ENCODE measurements at places on chromosomes 11 and 22. TPM values are rescaled to one million over a fixed set of nuclear protein-coding genes. Genes with fewer than 3 reads are reported as not detected.

DNA sequence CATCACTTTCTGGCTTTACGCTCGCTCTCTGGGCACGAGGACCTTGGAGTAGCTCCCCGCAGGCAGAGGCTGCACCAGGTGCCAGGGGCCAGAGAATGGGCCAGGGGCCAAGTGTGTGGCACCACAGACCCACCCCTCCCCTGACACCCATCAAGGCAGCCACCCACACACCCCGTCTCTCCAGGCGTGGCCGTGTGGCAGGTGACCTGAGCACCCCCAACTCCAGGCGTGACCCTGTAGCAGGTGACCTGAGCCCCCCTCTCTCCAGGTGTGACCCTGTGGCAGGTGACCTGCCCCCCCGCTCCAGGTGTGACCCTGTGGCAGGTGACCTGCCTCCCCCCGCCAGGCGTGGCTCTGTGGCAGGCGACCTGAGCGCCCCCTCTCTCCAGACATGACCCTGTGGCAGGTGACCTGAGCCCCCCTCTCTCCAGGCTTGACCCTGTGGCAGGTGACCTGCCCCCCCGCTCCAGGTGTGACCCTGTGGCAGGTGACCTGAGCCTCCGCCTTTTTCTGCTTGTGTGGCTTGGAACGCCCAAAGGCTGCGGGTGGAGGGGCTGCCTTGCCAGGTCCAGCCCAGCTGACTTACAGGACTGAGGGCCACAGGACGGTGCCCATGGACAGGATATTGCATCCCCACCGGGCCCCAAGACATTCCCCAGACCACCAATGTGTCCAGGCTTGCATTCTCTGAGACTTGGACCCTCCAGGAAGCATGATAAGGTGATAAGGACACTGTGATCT lies 667.2 kb downstream of the BRD1 start:
- H3K36me3 ChIP-seq, result no peaks in the 10 kb centered on the region
- H3K27ac ChIP-seq, result no peak overlapping the region
- DNase-seq, result no peak
- H3K4me3 ChIP-seq, result no peak overlapping the region

- no peaks in the 10 kb centered on the region for H3K36me3 ChIP-seq
- no peak overlapping the region for H3K4me3 ChIP-seq
- H3K27me3 ChIP-seq, result peaks cover 19% of the 10 kb centered on the region
- no peak for DNase-seq
Observed at GRCh38 chr11:36009473-36009872, 65.6 kb downstream of the LDLRAD3 start.

Gene C22orf42
- not detected for total RNA-seq

Gene PTDSS2
- total RNA-seq, result 21.7 TPM

Gene MPST
- total RNA-seq, result 133 TPM

Gene SNX32
- total RNA-seq, result 0.09 TPM

Gene RAB38
- 0.13 TPM for total RNA-seq

- no peak overlapping the region for H3K27ac ChIP-seq
- no peaks in the 10 kb centered on the region for H3K27me3 ChIP-seq
- 0 out of 3 replicates have a peak, but pooled peaks cover 2% of the 10 kb centered on the region for H3K36me3 ChIP-seq
- H3K4me1 ChIP-seq, result peaks cover 11% of the 10 kb centered on the region
- H3K4me3 ChIP-seq, result no peak overlapping the region
Observed at GRCh38 chr11:9253086-9253485, 12.1 kb downstream of the DENND5A start.

Gene TAGLN
- 93.7 TPM for total RNA-seq

GRCh38 chr11:68335683-68336082 lies 23.3 kb downstream of the LRP5 start:
- H3K27me3 ChIP-seq, result no peaks in the 10 kb centered on the region
- DNase-seq, result no peak
- H3K4me3 ChIP-seq, result no peak overlapping the region
- H3K36me3 ChIP-seq, result peaks cover 8% of the 10 kb centered on the region

Gene ASCC2
- total RNA-seq, result 26.3 TPM

GRCh38 chr22:35726933-35727332 lies 9.3 kb downstream of the APOL5 start:
- no peak for DNase-seq
- H3K27me3 ChIP-seq, result peaks cover 11% of the 10 kb centered on the region
- no peak overlapping the region for H3K4me3 ChIP-seq
- H3K4me1 ChIP-seq, result no peaks in the 10 kb centered on the region
- H3K36me3 ChIP-seq, result no peaks in the 10 kb centered on the region

- peaks cover 26% of the 10 kb centered on the region for H3K27me3 ChIP-seq
- H3K4me1 ChIP-seq, result no peaks in the 10 kb centered on the region
- DNase-seq, result no peak
- H3K36me3 ChIP-seq, result no peaks in the 10 kb centered on the region
- no peak overlapping the region for H3K27ac ChIP-seq
Observed at GRCh38 chr11:32255841-32256240, 165.0 kb downstream of the RCN1 start.

- H3K27ac ChIP-seq, result no peak overlapping the region
- no peaks in the 10 kb centered on the region for H3K4me1 ChIP-seq
- H3K4me3 ChIP-seq, result no peak overlapping the region
- DNase-seq, result no peak
- H3K27me3 ChIP-seq, result no peaks in the 10 kb centered on the region
Observed at GRCh38 chr11:132111838-132112237, 741.4 kb downstream of the NTM start.

GRCh38 chr11:75577207-75577606 lies 15.2 kb downstream of the SERPINH1 start:
- H3K4me3 ChIP-seq, result no peak overlapping the region
- peaks cover 3% of the 10 kb centered on the region for H3K36me3 ChIP-seq

DNA sequence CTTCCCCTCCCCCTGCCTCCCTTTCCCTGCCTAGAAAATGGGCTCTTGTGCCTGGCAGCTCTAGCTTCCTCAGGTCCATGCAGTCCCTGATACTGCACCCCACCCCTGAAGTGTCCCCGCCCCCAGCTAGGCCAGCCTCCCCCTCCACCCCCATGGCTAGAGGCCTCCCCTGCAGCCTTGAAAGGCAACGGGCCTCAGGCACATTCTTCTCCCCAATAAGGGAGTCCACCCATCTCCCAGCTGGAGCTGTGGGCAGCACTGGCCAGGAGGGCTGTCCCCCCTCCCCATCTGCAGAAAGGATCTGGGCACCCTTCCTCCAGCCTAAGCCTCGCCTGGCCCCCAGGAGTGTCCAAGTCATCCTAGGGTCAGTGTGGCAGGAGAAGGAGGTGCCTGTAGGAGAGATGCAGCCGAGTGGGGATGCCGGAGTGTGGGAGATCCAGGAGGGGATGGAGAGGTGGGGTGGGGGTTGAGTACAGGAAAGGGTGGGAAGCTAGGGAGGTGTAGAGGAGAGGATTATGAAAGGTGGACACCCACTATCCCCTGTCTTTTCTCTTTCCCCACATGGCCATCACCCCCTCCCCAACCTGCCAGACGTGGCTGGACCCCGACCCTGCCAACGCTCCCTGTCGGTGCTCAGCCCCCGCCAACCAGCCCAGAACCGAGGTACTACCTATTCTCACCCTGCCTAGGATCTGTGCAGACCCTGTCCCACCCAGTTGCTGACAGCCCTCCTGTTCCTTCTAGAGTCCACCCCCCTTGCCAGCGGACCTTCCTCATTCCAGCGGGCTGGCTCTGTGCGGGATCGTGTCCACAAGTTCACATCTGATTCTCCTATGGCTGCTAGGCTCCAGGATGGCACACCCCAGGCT lies 9.3 kb downstream of the SMTN start:
- no peaks in the 10 kb centered on the region for H3K27me3 ChIP-seq
- no peaks in the 10 kb centered on the region for H3K4me1 ChIP-seq
- H3K4me3 ChIP-seq, result no peak overlapping the region

- H3K4me3 ChIP-seq, result no peak overlapping the region
- no peaks in the 10 kb centered on the region for H3K36me3 ChIP-seq
- H3K27ac ChIP-seq, result no peak overlapping the region
- no peak for DNase-seq
Observed at GRCh38 chr11:76667856-76668255, 2.7 kb downstream of the LRRC32 start.

- no peaks in the 10 kb centered on the region for H3K36me3 ChIP-seq
- no peaks in the 10 kb centered on the region for H3K27me3 ChIP-seq
Observed at GRCh38 chr11:75813622-75814039, 1.4 kb upstream of the UVRAG start.

Gene ATP5MG
- total RNA-seq, result 320 TPM

GRCh38 chr11:66953081-66953833 lies 4.9 kb downstream of the PC start:
- no peak for DNase-seq
- H3K4me1 ChIP-seq, result peaks cover 44% of the 10 kb centered on the region
- H3K4me3 ChIP-seq, result no peak overlapping the region

DNA sequence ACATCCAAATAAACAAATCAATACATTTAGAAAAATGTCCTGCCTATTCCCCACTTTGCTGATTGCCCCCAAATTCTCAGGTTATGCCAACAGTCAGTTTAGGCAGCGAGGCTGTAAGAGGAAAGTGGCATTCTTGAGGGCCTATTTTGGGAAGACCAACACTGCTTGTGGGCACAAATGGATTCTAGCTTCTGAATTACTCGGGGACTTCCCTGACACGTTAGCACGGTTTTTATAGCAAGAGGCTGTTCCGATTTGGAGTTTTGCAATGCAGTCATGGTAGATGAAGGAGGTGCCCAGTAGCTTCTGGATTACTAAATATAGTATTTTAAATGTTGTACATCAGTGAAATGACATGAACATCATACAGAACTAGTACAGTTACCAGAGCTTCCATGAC lies 13.1 kb downstream of the RCN1 start:
- no peak overlapping the region for H3K4me3 ChIP-seq
- no peaks in the 10 kb centered on the region for H3K27me3 ChIP-seq
- no peak for DNase-seq
- peaks cover 4% of the 10 kb centered on the region for H3K36me3 ChIP-seq
- H3K27ac ChIP-seq, result no peak overlapping the region

GRCh38 chr11:37857726-37858125 lies 1259.7 kb upstream of the RAG2 start:
- no peaks in the 10 kb centered on the region for H3K36me3 ChIP-seq
- DNase-seq, result no peak
- H3K4me1 ChIP-seq, result no peaks in the 10 kb centered on the region

DNA sequence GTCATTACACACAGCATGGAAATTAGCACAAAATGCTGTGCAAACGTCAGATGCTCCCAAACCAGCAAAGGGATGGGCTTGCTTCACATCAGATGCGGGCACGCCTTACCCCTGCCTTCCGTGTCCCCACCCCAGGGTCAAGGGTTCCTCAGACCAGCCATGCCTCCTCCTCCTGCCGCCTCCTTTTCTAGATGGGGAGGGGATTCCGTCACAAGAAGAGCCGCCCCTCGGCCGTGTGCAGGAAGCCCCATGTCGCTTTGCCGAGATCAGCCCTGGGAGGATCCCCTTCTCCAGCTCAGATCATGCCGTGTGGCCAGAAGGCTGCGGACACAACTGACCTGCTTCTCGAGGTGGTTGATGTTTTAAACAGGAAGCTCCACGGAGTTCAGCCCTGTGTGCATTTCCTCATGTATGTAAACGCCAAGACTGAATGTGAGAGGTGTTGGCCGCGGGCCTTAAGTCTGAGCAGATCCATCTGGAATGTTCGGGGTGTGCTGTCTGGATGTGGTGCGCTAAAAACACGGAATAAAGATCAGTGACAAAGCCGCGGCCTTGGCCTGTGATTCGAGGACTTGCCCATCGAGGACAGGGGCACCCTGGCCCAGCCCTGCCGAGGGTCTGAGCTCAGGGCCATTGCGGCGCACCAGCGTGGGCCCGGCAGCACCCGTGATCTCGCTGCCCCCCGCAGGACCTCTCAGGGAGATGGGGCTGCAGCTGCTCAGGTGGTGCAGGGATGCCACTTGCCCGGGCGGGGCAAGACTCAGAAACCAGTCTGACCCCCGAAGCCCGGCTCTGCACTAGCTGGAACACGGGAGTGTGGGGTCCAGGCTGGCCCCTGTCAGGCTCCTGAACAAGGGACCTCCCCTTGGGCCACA lies 412.9 kb downstream of the TBC1D22A start:
- no peak overlapping the region for H3K27ac ChIP-seq
- H3K27me3 ChIP-seq, result no peaks in the 10 kb centered on the region
- no peak overlapping the region for H3K4me3 ChIP-seq
- no peaks in the 10 kb centered on the region for H3K36me3 ChIP-seq
- DNase-seq, result no peak
- H3K4me1 ChIP-seq, result no peaks in the 10 kb centered on the region

Gene B3GAT1
- total RNA-seq, result not detected

Gene NPAS4
- total RNA-seq, result not detected

DNA sequence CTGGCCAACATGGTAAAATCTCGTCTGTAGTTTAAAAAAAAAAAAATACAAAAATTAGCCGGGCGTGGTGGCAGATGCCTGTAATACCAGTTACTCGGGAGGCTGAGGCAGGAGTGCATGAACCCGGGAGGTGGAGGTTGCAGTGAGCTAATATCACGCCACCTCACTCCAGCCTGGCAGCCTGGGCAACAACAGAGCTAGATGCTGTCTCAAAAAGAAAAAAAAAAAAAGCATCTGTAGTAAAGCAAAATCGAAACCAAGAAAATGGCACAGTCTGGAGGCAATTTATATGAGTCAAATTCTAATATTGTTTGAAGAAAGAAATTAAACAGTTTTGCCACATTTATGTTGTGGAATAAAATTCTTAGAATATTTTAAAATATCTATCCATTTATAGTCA lies 365.0 kb upstream of the CHORDC1 start:
- no peaks in the 10 kb centered on the region for H3K4me1 ChIP-seq
- no peaks in the 10 kb centered on the region for H3K27me3 ChIP-seq
- no peak overlapping the region for H3K4me3 ChIP-seq
- H3K36me3 ChIP-seq, result no peaks in the 10 kb centered on the region
- H3K27ac ChIP-seq, result no peak overlapping the region
- DNase-seq, result no peak

DNA sequence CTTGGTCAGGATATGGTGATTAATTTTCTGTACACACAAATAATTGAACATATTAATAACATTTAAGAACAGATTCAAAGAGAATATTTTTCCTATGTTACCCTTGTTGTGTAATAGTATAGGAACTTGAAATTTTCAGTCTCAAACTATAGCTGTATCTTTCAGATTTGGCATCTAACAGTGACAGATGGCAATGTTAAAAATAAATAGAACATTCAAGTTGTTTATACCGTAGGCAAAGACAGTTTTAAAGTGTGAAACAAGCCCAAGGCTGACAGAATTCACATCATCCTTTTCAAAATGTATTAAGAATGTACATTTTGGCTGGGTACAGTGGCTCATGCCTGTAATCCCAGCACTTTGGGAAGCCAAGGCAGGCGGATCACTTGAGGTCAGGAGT lies 92.6 kb upstream of the TP53AIP1 start:
- H3K27me3 ChIP-seq, result no peaks in the 10 kb centered on the region
- no peaks in the 10 kb centered on the region for H3K36me3 ChIP-seq
- no peaks in the 10 kb centered on the region for H3K4me1 ChIP-seq

- no peak for DNase-seq
- H3K27me3 ChIP-seq, result no peaks in the 10 kb centered on the region
- no peak overlapping the region for H3K4me3 ChIP-seq
- H3K36me3 ChIP-seq, result no peaks in the 10 kb centered on the region
Observed at GRCh38 chr11:126352163-126352562, 3.3 kb upstream of the ST3GAL4 start.
